Thoracic aorta (tissue), 2 donors: ENCODE measurements at places on chromosomes 7 and 10.

DNA sequence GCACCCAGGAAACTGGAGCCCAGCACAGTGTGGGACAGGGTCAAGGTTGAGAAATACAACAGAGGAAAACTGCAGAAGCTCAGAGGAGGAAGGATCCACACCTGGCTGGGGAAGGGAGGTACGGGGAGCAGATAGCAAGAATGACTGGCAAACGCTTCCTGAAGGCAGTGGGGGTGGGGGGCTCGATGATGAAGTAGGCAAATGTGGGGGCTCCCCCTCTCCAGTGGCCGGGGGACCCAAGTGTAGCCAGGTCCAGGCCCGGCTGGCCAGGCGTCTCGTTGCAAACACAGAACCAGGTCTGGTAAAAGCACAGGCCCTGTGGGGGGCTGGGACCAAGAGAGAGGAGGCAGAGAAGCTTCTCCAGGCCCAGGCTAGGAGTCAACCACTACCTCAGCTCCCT is 7.7 kb downstream of the CHST15 start:
- peaks cover under 1% of the 10 kb centered on the region for H3K4me1 ChIP-seq
- no peaks in the 10 kb centered on the region for H3K36me3 ChIP-seq
- DNase-seq = no peak
- no peak overlapping the region for H3K27ac ChIP-seq
- H3K4me3 ChIP-seq = no peak overlapping the region

GRCh38 chr7:80047856-80048459 is 86.7 kb upstream of the GNAI1 start:
- no peak for DNase-seq
- H3K4me3 ChIP-seq = no peak overlapping the region
- H3K36me3 ChIP-seq = no peaks in the 10 kb centered on the region
- no peaks in the 10 kb centered on the region for H3K27me3 ChIP-seq
- no peaks in the 10 kb centered on the region for H3K4me1 ChIP-seq

DNA sequence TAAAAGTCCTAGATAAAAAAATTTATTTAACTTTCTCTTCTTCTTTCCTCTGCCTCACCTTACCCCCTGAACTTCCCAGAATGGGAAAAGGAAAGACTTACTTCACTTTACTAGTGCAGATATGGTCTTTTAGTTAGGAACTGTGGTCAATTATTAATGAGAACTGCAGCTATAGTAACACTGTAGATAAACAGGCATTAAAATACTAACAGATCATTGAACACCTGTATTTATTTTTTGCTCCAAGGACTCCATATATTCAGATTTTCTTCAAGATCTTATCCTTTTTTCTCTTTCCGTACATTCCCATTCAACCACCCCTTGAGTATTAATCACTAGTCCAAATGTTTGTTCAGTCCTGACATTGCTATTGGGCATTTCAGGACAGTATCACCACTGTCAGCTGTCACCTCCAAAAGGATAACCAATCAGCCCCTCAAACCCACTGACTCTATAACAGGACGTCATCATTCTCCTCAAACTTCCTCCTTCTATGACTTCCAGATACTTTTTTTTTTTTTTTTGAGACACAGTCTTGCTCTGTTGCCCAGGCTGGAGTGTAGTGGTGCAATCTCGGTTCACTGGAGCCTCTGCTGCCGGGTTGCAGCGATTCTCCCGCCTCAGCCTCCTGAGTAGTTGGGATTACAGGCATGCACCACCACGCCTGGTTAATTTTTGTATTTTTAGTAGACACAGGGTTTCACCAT is 4.2 kb downstream of the CPVL start:
- DNase-seq = no peak
- H3K4me3 ChIP-seq = no peak overlapping the region
- no peaks in the 10 kb centered on the region for H3K27me3 ChIP-seq
- no peaks in the 10 kb centered on the region for H3K4me1 ChIP-seq
- H3K27ac ChIP-seq = no peak overlapping the region

DNA sequence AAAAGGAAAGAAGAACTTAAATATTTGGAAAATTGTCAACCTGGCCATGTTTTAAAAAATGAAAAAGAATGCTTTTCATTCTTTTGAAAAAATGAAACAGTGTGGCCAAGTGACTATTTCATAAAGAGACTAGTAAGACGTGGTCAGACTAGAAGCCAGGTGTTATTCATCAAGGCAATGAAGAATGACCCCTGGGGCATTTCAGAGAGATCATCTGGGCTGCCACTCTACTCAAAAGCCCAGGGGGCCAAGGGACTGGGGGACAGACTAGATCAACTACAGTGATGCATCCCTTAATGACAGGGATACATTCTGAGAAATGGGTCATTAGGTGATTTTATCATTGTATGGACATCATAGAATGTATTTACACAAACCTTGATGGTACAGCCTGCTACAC is 199.4 kb downstream of the STK31 start:
- no peak overlapping the region for H3K27ac ChIP-seq
- H3K27me3 ChIP-seq = no peaks in the 10 kb centered on the region
- H3K4me3 ChIP-seq = no peak overlapping the region
- no peaks in the 10 kb centered on the region for H3K4me1 ChIP-seq
- DNase-seq = no peak

DNA sequence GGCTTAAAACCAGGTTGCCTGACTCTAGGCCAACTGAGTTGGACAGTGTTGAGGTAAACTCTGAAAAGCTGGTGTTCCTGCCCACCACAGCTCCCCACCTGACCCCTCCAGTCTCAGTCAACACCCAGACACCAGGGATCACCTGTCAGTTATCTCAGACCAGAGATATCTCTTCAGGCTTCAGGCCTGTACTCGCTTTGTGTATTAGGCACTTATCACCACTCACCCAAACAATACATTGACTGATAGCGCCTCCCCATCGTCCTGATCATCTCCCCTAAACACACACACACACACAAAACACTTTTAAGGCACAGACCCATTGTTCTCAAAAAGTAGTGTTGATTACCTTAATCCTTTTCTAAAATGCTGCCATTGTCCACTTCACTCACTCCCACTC is 111.5 kb downstream of the PLCE1 start:
- DNase-seq = no peak
- no peaks in the 10 kb centered on the region for H3K36me3 ChIP-seq
- H3K27ac ChIP-seq = no peak overlapping the region
- peaks cover 14% of the 10 kb centered on the region for H3K4me1 ChIP-seq
- no peak overlapping the region for H3K4me3 ChIP-seq
- no peaks in the 10 kb centered on the region for H3K27me3 ChIP-seq

DNA sequence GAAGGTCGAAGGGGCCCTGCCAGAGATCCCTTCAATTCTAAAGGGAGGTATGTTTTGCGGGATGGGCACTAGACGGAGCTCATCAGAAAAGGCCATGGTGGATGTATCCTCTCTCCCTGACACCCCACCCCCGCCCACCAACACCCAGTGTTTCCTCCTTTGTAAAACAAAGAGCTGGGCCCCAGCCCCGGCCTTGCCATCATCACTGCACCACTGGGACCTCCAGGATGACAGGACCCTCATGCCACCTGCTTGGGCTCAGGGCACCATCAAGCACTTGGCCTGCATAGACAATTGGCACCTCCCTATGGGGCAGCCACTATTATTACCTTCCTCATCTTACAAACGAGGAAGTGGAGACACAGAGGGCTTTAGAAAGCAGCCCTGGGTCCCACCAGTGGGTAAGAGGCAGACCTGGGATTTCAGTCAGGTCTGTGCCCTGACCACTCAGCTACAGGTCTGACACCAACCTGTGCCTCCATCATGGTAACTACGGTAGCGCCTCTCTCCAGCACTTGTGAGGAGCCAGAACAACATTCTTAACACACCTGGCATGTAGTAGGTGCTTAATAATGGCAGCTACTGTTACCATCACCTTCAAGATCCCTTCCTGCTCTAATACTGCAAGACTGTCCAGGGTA is 2.0 kb downstream of the CALML3 start:
- DNase-seq = no peak
- no peak overlapping the region for H3K4me3 ChIP-seq
- peaks cover 10% of the 10 kb centered on the region for H3K4me1 ChIP-seq
- H3K27ac ChIP-seq = no peak overlapping the region
- H3K36me3 ChIP-seq = no peaks in the 10 kb centered on the region

DNA sequence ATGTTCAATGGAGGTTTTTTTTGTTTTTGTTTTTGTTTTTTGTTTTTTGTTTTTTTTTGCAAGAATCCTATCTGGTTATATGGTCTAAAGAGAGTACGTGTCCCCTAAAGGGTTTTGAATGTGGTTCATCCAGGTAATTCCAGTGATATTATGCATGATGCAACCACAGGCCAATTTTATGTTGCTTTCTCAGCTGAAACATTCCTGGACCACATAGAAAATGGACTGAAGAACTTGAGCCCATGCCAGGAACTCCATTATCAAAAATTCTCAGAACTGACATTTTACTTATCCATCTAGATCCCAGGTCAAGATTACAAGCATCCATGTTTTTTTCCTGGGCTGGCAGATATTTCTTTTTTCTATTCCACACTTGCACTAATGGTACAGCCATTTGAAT is 11.5 kb upstream of the MINDY3 start:
- H3K36me3 ChIP-seq = no peaks in the 10 kb centered on the region
- no peak overlapping the region for H3K4me3 ChIP-seq
- DNase-seq = no peak
- H3K27ac ChIP-seq = no peak overlapping the region

DNA sequence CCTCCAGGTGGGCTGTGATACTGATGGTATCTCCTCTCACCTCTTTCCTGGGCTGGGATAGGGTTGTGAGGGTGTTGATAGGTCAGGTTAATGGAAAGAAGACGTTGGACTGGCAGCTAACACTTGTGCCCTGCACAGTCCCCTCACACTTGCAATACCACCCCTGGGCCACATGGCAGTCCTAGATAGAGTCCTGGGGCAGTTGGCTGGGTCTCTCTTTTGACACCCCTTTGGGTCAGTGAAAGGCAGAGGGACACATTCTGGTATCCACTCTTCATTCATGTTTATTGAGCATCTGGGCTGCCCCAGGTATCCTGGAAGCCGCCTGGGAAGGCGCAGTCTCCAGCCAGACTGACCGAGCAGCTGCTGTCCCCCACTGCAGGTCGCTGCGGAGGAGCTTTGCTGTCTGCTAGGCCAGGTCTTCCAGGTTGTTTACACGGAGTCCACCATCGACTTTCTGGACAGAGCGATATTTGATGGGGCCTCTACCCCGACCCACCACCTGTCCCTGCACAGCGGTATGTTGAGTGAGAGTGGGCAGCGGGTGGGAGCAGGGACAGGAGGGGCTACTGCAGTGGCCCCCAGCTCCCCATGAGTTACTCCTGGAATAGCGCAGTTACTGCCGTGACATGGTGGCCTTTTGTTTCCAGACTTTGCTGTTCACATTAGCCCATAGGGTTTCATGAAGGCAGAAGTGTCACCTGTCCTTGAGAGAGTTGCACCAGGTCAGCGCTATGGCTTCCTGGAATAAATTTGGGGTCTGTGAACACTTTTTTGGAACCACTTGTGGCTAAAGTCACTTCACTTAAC is 19.1 kb downstream of the NACAD start:
- no peak overlapping the region for H3K4me3 ChIP-seq
- no peak overlapping the region for H3K27ac ChIP-seq
- DNase-seq = no peak
- H3K36me3 ChIP-seq = peaks cover 53% of the 10 kb centered on the region
- no peaks in the 10 kb centered on the region for H3K4me1 ChIP-seq

GRCh38 chr10:4333459-4333894 is 492.5 kb upstream of the AKR1E2 start:
- DNase-seq = no peak
- no peaks in the 10 kb centered on the region for H3K36me3 ChIP-seq
- H3K4me3 ChIP-seq = no peak overlapping the region
- H3K4me1 ChIP-seq = peaks cover 8% of the 10 kb centered on the region
- H3K27me3 ChIP-seq = no peaks in the 10 kb centered on the region
- no peak overlapping the region for H3K27ac ChIP-seq

DNA sequence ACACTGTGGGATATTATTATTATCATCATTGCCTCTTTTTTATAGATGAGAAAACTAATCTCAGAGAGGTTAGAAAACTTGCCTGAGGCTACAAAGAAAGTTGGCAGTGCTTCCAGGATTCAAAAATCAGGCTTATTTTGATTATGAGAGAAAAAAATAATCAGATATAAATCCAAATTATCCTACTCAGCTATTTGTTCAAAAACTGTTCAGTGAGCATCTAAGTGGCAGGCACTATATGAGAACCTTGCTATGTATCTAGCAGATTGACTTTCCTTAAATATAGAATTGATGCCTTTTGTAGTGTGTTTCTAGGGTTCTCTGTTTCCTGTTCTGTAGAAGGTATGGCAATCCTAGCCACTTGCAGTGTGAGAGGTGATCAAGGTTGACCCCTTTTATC is 60.0 kb upstream of the SLC35B4 start:
- H3K4me3 ChIP-seq = no peak overlapping the region
- H3K27me3 ChIP-seq = no peaks in the 10 kb centered on the region
- H3K27ac ChIP-seq = no peak overlapping the region
- no peaks in the 10 kb centered on the region for H3K36me3 ChIP-seq
- DNase-seq = no peak

DNA sequence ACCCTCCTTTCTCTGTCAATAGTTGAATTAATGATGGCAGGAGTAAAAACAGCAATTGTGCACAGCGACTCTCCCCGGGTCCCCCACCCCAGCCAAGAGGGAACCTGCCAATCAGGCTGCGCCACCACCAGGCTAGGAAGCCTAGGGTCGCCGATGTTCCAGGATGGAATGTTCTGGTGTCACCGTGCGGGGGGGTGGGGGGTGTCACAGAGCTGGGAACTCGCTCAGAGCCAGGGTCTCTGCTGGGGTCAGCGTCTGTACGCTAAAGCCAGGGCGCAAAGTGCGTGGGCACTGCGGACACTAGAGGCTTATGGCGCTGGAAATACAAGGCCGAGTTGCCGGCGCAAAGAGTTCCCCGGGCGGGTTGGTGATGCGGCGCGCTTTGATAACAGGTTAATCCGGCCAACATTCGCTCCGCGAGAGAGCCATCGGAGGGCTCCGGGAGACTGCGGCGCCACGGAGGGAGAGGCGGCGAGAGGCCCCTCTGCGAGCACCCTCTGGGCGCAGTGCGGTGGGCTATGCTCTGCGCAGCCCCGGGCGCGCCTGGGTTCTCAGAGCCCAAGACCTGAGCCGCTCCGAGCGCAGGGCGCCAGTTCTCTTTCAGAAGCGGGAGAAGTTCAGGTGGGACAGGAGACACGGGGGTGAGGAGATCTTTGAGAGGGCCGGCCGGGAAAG is 192.3 kb downstream of the EMX2 start:
- H3K27me3 ChIP-seq = no peaks in the 10 kb centered on the region
- no peaks in the 10 kb centered on the region for H3K36me3 ChIP-seq
- H3K4me3 ChIP-seq = no peak overlapping the region
- no peak for DNase-seq

GRCh38 chr7:42946627-42946950 is 14.4 kb downstream of the MRPL32 start:
- DNase-seq = no peak
- H3K27ac ChIP-seq = no peak overlapping the region
- no peaks in the 10 kb centered on the region for H3K36me3 ChIP-seq
- no peaks in the 10 kb centered on the region for H3K4me1 ChIP-seq

DNA sequence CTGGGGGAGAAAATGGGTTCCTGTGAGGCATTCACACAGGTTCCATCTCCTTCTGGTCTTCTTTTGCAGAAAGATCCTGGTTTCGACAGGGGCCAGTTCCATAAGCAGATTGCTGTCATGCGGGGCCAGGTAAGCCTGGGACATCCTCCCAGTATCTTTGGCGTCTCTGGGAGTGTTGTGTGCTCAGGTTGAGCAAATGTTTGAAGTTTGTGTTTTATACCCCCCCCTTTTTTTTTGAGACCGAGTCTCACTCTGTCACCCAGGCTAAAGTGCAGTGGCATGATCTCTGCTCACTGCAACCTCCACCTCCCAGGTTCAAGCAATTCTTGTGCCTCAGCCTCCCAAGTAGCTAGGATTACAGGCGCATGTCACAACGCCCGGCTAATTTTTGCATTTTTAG is 20.0 kb downstream of the AVPI1 start:
- DNase-seq = no peak
- H3K36me3 ChIP-seq = peaks cover 44% of the 10 kb centered on the region
- H3K27me3 ChIP-seq = no peaks in the 10 kb centered on the region
- no peaks in the 10 kb centered on the region for H3K4me1 ChIP-seq
- H3K27ac ChIP-seq = no peak overlapping the region
